ENCODE measurements at places on chromosomes 2 and 18.

DNA sequence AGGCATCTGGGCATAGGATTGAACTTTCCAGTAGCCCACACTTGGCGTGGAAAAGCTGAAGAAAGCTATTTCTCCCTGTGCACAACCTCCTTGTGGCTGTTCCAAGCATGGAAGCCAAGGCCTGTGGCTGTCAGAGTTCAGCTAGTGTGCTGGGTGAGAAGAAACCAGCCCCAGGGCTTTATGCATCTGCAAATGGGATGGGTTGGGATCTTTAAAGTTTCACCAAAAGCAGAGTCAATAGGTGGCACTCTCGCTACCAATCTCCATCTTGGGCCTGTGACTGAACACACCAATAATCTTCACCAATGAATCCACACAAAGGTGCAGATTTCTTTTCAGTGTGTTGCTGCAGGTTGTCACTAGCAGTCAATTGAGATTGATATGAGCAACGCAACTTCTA lies 542.8 kb downstream of the NRXN1 start:
- DNase-seq = no peak

DNA sequence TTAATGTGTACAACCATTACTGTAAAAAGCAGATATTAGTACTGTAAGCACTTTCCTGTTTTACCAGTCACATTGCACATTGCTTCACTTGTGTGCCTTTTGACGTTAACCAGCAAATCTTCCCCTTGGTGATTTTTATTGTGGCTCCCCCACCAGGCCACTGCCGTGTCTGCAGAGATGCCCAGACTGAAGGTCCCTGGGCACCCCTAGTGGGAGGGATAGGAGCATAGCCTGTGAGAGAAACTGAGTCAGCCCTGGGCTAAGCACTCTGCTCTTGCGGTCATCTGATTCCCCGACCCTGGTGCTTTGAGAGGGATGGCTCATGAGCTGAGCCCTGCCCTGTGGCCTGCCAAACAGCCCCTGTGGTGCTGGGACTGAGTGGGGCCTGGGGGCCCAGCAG lies 73.4 kb downstream of the INPP4A start:
- DNase-seq = peak; percentile 34

- DNase-seq = no peak
Observed at GRCh38 chr2:11691076-11691660, 21.2 kb upstream of the NTSR2 start.

DNA sequence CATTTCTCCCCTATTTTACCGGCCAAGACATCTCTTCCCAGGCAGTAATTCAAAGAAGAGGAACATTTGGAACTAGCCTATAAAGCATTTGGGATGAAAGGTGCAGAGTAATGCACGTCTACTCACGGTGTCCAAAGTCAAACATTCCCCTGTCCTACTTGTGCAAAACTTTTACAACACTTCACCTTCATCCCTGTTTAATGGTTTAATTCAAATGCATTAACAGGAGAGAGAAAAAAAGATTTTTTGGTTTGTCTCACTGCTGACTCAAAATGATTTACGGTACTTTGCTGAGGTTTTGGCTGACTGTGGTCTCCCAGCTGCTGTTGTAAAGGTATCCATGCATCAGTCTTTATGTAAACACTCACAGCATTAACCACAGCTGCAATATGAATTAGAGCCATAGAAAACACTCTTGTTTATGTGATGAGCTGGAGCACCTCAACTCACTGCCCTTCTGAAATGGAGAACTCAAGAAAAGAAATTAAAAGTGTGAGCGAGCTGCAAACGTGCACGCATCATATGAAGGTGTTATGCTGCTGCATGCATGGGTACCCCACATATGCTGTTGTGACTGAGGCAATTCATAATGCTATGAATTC lies 220.5 kb downstream of the PIEZO2 start:
- DNase-seq = peak; percentile 42

DNA sequence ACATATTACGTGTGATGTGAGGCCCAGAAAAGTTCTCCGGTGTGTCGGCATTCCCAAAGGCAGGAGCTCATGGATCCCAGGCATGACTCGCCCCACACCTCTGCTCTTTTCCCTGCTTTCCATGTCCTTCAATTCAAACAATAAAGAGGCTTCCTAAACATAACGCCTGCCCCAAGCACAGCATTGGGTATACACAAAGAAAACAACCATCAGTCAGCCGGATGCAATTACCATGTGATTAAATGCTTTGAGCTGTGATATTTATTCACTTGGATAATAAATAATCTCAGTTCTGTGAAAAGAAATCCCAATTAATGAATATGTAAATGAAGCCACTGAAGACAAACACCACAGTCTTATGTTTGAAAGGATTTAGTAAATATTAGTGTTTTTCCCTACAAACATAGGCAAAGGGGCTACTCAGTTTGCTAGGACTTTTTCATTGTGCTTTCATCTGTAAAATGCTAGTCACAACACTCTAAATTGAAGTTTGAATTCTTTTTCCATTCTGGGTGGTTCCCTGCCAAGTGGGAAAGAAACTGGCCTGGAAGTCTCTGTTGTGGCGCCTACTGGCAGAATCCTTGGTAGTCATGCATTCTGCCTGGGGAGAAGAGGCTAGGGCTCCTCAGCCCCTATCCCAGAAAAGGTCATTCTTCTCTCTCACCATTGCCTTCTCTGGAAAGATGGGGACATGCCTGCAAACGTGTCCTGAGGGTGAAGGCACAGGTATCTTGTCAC lies 144.7 kb downstream of the COL6A3 start:
- DNase-seq = no peak

DNA sequence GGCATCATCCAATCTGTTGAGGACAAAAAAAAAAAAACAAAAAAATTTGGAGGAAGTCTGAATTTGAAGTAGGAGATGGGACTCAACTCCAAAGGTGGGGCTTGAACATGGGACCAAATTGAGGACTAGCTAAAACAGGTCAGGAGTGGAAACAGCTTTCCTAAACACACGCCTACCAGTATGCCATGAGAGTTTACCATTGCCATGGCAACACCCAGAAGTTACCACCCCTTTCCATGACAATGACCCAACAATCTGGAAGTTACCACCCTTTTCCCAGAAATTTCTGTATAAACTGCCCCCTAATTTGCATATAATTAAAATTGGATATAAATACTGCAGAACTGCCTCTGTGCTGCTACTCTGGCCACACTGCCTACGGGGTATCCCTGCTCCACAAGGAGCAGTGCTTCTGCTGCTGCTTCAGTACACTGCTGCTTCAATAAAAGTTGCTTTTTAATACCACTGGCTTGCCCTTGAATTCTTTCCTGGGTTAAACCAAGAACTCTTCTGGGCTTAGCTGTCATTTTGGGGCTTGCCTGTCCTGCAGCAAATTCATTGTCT lies 73.3 kb upstream of the FSIP2 start:
- no peak for DNase-seq

DNA sequence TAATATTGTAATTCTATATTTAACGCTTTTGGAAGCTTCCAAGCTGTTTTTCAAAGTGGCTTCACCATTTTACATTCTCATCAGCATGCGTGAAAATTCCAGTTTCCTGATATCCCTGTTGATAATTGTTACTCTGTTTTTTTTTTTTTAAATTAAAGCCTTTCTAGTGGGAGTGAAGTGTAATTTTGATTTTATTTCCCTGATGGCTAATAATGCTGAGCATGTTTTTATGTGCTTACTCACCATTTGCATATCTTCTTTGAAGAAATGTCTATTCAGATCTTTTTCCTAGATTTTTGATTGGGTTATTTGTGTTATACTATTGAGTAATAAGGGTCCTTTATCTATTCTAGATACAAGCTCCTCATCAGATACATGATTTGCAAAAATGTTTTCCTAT lies 382.8 kb upstream of the HS6ST1 start:
- no peak for DNase-seq

All from GM23248 (cell line).